WTC11 (cell line): ENCODE measurements at places on chromosomes 4 and X. TPM values are rescaled to one million over a fixed set of nuclear protein-coding genes. Genes with fewer than 3 reads are reported as not detected.

SLC6A14 gene
- total RNA-seq = 0.07 TPM in 3 replicates

CENPVL2 gene
- total RNA-seq = 3.1 to 3.7 TPM (median 3.5 TPM) in 3 replicates

- no peak overlapping the region for H3K27ac ChIP-seq
- no peaks in the 10 kb centered on the region for H3K27me3 ChIP-seq
- no peaks in the 10 kb centered on the region for H3K36me3 ChIP-seq
- H3K4me1 ChIP-seq = peaks cover 18% of the 10 kb centered on the region
Measured at GRCh38 chr4:123390846-123391456, 5.6 kb upstream of the SPRY1 start.

DNA sequence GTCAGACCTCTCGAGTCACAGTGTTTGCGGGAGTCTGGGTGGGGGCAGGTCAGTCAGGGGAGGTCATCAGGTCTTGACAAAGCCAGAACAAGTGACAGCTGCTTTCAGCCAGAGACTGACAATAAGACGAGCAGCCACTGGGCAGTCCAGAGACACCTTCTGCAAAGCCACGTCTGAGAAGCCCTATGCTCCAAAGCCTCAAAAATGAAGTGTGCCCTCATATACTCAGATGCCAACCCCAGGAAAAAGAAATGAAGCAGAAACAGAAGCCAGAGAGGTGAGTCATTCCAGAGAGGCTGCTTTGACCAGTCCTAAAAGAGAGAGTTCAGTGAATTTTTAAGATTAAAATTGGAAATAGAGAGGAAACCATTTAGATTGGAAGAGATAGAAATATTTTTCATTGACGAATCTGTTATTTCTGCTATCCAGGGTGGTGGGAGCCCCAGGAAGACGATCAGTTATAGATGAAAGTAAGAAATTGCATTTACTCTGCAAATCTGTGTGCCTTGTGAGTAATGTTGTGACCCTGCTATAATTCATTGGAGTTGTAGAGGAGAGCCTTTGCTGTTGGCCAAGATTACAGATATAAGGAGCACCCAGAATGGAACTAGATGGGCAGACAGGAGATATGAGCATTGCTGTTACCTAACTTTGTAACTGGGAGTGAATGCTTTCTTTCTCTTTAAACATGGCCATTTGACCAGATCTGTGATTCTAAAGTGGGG is 77.9 kb downstream of the LRRC66 start:
- H3K27ac ChIP-seq = no peak overlapping the region
- peaks cover 8% of the 10 kb centered on the region for H3K4me1 ChIP-seq
- DNase-seq = no peak
- peaks cover 8% of the 10 kb centered on the region for H3K36me3 ChIP-seq

DNA sequence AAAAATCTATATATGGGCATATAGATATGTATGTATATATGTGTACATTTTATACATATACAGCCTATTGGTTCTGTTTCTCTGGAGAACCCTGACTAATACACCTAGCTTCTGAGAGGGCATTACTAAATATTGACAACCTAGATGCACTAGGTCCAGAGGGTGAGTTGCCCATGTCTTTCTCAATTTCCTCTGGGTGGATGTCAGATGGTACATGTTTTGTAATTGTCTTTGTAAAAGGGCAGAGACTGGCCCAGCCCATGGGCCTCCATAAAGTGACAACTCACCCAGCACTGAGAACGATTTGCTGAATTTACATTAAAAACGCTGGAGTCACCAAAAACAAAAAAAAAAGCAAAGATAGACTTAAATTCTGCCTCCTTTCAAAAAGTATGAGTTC is 198.5 kb upstream of the FAM241A start:
- H3K36me3 ChIP-seq = no peaks in the 10 kb centered on the region
- peaks cover 7% of the 10 kb centered on the region for H3K4me1 ChIP-seq
- no peak overlapping the region for H3K4me3 ChIP-seq
- no peak for DNase-seq

- H3K27ac ChIP-seq = no peak overlapping the region
- H3K4me1 ChIP-seq = peaks cover 28% of the 10 kb centered on the region
- DNase-seq = no peak
- no peak overlapping the region for H3K4me3 ChIP-seq
Measured at GRCh38 chrX:107704181-107704580, 71.4 kb downstream of the TSC22D3 start.

DNA sequence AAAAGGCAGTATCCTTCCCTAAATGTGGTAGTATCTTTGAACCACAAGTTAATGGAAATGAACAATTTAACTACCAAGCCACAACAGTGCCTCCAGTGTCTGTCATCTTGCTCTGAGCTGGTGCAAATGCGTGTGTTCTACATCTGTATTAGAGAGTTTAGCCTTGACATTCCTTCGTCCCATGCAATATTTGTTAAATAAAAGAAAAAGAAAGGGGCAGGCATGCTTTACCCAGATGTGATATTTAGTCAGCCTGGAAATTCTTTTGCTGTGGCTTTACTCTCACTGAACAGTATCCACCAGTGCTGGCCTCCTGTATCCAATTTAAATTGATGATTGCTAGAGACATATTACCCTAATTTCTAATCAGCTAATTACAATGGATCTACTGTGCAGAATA is 310.5 kb downstream of the CFAP299 start:
- no peak overlapping the region for H3K27ac ChIP-seq
- H3K36me3 ChIP-seq = no peaks in the 10 kb centered on the region
- H3K4me1 ChIP-seq = peaks cover 12% of the 10 kb centered on the region
- H3K4me3 ChIP-seq = no peak overlapping the region
